Kidney epithelial cell (primary cell): ENCODE measurements at places on chromosomes 1 and 21. TPM values are rescaled to one million over a fixed set of nuclear protein-coding genes. Genes with fewer than 3 reads are reported as not detected.

GRCh38 chr1:106492880-106493279, 563.6 kb upstream of the PRMT6 start:
- no peak for DNase-seq

DNA sequence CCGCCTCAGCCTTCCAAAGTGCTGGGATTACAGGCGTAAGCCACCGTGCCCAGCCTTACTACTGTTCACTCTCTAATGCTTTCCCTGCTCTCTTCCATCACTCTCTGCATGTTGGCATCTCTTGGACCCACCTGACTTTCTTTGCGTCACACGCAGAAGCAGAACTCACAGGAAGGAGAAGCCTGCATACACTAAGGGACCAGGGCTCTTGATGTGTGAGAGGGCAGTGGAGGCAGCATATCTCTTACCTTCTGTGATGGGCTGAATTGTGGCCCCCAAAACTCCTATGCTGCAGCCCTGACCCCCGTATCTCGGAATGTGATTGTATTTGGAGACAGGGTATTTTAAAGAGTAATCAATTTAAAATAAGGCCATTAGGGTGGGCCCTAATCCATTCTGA, 26.7 kb upstream of the SLAMF9 start:
- DNase-seq: no peak

DNA sequence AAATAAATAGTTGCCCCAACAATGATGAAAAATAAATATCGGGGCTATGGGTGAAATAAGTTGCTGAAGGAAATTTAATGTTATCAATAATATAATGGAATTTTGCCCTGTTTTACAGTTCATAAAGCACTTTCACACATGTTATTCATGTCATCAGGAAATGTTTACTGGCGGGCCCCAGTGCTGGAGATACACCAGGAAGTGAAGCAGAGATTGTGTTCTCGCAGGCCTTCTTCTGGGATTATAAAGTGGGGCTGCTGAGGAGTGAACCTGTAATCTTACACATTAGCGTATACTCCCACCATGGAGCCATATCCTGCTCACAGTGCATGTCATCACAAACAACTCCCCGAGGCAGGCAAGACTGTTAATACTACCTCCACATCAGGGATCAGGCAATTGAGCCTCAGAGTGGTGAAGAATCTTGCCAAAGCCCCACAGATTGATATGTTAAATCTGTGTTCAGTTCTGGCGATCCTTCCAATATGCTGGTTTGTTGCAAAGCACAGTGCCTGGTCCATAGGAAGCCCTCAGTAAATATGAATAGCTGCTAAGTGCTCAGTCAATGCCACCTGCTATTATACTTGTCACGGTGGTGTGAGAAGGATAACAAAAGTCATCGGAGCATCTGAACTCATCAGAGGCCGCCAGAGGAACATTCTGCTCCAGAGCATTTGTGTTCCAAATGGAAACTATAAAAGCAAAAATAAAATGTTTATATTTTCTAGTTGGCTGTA, 104.4 kb upstream of the UBE2U start:
- no peak for DNase-seq

Gene ALG14
- 0.92 and 1.0 TPM in 2 replicates for total RNA-seq
